ENCODE measurements at places on chromosomes 7 and 10.

GRCh38 chr10:133444342-133445267 is 9.1 kb upstream of the SCART1 start:
- no peak overlapping the region for H3K4me3 ChIP-seq
- peaks cover 22% of the 10 kb centered on the region for H3K36me3 ChIP-seq
- no peak overlapping the region for H3K27ac ChIP-seq
- peaks cover 4% of the 10 kb centered on the region for H3K4me1 ChIP-seq
- DNase-seq = no peak

DNA sequence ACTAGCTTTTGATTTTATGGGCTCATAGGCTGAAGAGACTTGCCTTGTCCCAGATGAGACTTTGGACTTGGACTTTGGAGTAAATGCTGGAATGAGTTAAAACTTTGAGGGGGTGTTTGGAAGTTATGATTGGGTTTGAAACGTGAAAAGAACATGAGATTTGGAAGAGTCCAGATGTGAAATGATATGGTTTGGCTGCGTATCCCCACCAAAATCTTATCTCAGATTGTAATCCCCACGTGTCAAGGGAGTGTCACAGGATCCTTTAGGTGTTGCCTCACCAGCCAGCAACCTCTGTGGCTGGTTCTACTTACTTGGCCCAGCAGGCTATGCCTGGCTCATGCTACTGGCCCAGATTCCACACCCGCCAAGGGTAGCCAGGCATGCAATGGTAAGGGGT is 119.6 kb upstream of the NPY start:
- H3K27me3 ChIP-seq = peaks cover 8% of the 10 kb centered on the region
- H3K36me3 ChIP-seq = no peaks in the 10 kb centered on the region
- no peak overlapping the region for H3K27ac ChIP-seq
- DNase-seq = no peak

- no peak overlapping the region for H3K4me3 ChIP-seq
- H3K4me1 ChIP-seq = no peaks in the 10 kb centered on the region
- peaks cover 63% of the 10 kb centered on the region for H3K36me3 ChIP-seq
- H3K27me3 ChIP-seq = no peaks in the 10 kb centered on the region
- no peak overlapping the region for H3K27ac ChIP-seq
Observed at GRCh38 chr7:140828741-140829140, 96.0 kb downstream of the BRAF start.

DNA sequence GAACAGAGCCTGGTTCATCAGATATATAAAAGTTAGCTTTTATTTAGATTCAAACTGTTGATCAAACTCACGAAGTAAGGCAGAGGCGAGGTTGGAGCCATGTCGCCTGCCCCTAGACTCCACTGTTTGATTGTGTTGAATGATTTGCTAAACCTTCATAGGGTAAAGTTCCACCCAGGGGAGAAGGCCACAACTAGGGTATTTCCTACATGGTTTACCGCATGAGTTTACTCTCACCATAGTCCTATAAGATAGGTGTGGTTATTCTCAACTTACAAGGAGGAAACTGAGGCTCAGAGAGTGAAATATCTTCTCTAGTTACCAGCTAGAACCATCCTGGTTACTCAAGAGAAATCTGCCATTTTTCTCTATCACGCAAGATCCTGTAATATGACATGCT is 31.8 kb downstream of the ARHGAP22 start:
- H3K36me3 ChIP-seq = no peaks in the 10 kb centered on the region
- H3K4me3 ChIP-seq = no peak overlapping the region
- H3K27ac ChIP-seq = peak overlapping the region; percentile 93

DNA sequence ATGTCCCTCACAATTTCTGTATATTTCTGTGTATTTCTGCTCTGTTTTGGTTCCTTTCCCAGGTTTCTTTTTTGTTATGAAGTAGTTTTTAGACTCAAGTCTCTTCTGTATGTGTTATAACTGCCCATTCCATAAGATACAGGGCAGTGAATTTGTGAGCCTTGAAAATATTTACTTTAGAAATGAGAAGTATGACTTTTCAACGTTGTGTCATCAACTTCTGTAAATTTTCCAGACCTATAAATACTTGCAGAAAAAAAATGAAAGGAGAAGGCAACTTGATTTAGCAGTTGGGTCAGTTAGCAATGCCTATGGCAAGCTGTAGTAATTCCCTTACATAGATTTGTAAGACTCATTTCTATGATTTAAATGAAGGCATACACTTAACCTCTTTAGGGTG is 11.5 kb downstream of the EGFR start:
- no peaks in the 10 kb centered on the region for H3K4me1 ChIP-seq
- no peak for DNase-seq
- H3K36me3 ChIP-seq = no peaks in the 10 kb centered on the region
- H3K4me3 ChIP-seq = no peak overlapping the region

Data from activated B cell treated with CpG ODN at 0.5 μM for 24 hours (primary cell).